Activated gamma-delta T cell (primary cell): ENCODE measurements at places on chromosomes 12 and 14.

- no peak for DNase-seq
Measured at GRCh38 chr12:98343002-98343567, 172.3 kb upstream of the TMPO start.

DNA sequence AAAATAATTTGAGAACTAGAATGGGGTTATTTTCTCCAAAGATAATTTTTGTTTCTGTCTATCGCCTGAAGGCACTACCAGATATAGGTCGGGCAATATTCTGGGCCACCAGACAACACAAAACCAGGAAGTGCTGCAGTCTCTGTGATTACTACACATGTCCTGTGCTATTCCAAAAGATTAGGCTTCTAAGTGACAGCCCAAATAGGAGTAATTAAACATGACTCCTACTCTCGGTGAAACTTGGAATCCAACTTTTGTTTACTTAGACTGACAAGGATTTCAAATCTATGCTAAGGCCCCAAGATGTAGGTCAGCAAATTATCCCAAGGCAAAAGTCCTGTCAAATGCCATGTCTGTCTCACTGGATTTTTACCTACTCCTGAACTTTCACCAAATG, 157.6 kb upstream of the LRFN5 start:
- no peak for DNase-seq

GRCh38 chr14:60315196-60315990, 66.4 kb downstream of the PPM1A start:
- no peak for DNase-seq

GRCh38 chr12:29026419-29026818, 122.7 kb upstream of the FAR2 start:
- no peak for DNase-seq

- DNase-seq: no peak
Measured at GRCh38 chr12:11307143-11307542, 3.1 kb downstream of the PRB4 start.

DNA sequence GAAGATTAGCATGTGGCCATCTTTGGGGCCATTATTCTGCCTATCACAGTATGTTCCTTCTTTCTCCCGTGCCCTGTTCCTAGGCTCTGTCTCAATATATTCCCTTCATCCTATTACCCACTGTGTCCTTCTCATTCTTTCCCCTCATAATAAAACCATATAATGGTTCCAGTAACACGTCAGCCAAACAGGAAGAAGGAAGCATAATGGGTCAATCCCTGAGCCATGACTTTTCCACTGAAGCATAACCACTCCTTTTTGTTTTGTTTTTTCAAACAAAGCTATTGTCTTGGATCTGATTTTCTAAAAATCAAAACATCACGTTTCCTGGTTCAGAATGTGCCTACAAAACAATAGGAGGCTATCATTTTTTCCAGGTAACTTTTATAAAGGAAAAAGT, 21.3 kb upstream of the RHOJ start:
- no peak for DNase-seq
